ENCODE measurements at places on chromosomes 6 and 20.

DNA sequence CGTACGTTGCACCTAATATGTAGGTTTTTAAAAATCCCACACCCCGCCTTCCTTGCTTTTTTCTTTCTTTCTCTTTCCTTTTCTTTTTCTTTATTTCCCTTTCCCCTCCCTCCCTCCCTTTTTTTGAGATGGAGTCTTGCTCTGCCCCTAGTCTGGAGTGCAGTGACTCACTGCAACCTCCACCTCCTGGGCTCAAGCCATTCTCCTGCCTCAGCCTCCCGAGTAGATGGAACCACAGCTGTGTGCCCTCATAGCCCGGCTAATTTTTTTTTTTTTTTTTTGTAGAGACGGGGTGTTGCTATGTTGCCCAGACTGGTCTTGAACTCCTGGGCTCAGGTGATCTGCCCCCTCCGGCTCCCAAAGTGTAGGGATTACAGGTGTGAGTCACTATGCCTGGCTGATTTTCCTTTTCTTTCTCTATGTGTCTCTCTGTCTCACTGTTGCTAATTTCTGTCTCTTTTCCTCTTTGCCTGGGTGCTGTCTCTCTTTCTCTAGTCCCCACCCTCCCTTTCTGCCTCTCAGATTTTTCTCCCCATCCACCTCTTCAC is 61.2 kb downstream of the SRC start:
- DNase-seq, result no peak

- DNase-seq, result no peak
These were observed 76.2 kb upstream of the IPCEF1 start for GRCh38 chr6:154432533-154433476.

- DNase-seq, result no peak
These were observed 117.2 kb downstream of the SYCP2 start for GRCh38 chr20:59816146-59816738.

GRCh38 chr6:109867009-109867969 is 110.8 kb upstream of the GPR6 start:
- no peak for DNase-seq

- DNase-seq, result no peak
These were observed 151.1 kb downstream of the LRRC1 start for GRCh38 chr6:53945765-53946407.

DNA sequence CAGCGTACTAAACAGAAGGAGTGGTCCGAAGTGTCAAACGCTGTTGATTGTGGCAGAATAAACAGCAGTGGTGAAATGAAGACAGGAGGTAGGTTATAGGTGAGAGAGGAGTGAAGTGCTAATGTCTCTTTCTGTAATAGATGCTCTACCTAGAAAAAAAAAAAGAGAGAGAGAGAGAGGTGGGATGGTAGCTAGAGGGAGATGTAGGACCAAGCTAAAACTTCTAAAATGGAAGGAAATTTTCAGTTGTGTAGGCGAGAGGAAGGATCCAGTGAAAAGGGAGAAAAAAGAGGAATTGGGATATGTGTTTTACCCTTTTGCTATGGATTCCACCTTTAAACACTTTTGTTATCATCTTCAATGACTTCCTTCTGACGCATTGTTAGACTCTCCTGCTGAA is 126.5 kb upstream of the BMP2 start:
- DNase-seq, result no peak

DNA sequence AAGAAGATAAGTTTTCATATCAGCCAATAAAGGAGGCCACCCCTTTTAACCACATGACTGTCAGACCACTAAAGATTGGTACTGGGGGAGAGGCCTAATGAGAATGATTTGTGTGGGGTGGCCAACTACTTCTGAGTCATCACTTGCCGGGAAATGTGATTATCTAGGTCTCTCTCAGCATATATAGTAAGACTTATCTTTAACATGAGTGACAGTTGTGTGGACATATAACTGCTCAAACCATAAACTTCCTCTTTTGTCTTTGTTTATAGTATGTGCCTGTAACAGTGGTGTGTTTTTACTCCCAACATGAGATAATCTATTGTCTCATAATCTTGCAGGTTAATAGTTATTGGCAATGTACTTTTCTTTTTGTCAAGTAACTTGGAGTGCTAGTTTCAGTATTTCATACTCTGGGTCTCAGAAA is 312.4 kb downstream of the CDKAL1 start:
- DNase-seq, result no peak

- no peak for DNase-seq
These were observed 14.4 kb downstream of the PFDN4 start for GRCh38 chr20:54221996-54222890.

DNA sequence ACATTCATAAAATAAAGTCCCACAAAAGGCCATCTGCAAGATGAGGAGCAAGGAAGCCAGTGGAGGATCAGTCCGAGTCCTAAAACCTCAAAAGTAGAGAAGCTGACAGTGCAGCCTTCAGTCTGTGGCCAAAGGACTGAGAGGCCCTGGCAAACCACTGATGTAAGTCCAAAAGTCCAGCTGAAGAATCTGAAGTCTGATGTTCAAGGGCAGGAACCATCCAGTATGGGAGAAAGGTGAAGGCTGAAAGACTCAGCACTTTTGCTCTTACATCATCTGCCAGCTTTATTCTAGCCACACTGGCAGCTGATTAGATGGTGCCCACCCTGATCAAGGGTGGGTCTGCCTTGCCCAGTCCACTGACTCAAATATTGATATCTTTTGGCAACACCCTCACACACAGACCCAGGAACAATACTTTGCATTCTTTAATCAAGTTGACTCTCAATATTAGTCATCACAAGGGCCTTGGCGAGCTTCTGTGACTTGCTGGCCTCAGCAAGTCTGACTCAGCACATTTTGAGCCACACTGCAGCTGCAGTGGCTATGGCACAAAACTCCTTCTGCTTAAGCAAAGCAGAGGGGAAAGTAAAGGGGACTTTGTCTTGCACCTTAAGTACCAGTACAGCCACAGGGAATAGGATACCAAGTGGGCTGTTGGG is 1370.3 kb upstream of the CITED2 start:
- DNase-seq, result no peak

DNA sequence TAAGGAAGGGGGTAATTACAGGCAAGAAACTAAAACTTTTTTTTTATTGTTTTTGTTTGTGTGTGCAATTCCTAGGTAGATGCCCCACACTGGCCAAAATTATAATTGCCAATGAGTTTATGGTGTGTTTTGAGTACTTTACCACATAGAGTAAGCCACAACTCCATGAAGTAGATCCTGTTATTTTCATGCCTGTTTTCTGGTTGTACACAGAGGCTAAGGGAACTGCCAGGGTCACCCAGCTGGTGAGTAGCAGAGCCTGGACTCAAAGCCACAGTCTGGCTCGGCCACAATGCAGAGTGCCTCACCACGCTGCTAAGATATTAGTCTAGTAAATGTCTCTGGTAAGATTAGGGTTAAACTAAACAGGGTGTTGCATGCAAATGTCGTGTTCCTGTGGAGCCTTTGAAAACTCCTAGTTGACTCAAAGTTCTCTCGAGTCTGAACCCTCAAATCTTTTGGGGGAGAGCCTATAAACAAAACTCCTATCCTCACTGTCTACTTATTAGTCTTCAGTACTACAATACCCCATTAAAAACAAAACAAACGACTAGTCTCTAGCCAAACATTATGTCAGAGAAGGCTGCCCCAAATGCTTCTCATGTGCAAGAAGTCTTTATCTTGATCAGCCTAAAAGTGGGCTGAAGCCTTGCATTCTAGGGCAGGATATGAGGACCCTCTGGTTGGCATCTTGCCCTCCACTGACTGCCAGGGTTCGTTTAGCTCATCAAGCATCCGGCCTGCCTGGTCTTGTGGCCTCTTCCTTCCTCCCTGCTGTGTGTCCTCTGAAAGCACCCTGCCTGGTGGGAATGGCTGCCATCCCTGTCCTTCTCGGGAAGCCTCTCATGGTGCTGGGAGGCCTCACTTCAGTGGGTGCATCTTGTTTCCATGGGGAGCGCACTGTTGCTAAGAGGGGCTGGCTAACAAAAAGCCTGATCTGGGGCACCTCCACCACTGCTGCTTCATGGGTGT is 4.2 kb downstream of the DUSP22 start:
- no peak for DNase-seq

DNA sequence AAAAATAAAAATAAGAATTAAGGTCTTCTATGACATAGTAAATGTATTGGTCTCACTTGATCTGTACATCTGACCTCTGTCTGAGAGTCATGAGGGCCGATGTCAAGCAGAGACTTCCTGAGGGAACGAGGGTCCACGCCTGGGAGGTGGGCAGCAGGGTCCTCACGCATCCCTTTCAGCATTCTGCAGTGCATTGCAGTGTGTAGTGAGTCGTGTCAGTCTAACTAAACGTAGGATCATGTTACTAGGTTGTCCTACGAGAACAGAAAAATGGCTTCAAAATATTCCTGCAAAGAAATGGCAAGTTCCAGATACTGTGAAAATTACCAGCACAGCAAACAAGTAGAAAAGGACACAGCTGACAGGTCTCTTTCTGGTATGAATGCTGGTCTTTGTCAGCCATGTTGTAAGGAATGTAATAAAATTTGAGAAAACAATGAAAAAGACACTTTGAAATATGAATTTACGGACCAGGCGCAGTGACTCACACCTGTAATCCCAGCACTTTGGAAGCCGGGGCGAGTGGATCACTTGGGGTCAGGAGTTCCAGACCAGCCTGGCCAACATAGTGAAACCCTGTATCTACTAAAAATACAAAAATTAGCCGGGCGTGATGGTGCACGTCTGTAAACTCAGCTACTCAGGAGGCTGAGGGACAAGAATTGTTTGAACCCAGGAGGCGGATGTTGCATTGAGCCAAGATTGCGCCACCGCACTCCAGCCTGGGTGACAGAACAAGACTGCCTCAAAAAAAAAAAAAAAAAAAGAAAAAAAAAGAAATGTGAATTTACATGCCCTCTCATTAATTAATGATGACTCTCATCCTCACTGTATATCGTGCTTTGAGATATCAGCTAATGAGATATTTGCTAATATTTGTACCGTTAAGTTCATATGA is 2.4 kb upstream of the AHCY start:
- no peak for DNase-seq

GRCh38 chr6:28401172-28401571 is 1.6 kb upstream of the ZSCAN12 start:
- no peak for DNase-seq

GRCh38 chr20:39245685-39246311 is 283.7 kb downstream of the DHX35 start:
- DNase-seq, result no peak

DNA sequence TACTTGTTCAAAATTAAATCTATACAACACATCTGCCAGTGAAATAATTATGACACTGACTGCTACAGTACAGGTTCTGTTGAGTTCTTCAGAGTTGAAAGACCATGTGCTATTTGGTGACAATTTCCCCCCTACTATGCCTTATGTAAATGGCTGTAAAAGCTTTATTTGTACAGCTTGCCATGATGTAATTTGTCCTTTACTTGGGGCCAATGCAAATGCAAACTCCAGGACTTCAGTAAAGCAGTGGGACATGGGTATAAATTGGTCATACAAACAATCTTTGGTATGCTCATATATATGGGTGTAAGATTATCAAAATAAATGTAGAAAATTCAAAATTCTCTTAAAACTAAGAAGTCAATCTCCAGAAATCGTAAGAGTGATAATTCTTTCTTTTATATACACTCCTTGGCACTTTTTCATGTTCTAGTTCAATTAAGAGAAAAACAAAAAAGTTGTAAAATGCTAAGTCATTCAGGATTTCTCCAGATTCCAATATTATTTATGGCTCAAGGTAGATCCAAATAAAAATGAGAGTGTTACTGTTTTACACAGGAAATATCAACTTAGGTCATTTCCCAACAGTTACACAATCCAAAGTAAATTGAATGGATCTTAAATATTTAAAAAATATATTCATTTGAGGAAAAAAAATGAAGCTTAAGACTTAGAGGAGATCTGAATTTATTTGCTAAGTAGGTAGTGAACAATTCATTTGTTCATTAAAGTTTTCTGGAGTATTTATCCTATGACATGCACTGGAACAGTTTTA is 1310.5 kb upstream of the CITED2 start:
- DNase-seq, result no peak

DNA sequence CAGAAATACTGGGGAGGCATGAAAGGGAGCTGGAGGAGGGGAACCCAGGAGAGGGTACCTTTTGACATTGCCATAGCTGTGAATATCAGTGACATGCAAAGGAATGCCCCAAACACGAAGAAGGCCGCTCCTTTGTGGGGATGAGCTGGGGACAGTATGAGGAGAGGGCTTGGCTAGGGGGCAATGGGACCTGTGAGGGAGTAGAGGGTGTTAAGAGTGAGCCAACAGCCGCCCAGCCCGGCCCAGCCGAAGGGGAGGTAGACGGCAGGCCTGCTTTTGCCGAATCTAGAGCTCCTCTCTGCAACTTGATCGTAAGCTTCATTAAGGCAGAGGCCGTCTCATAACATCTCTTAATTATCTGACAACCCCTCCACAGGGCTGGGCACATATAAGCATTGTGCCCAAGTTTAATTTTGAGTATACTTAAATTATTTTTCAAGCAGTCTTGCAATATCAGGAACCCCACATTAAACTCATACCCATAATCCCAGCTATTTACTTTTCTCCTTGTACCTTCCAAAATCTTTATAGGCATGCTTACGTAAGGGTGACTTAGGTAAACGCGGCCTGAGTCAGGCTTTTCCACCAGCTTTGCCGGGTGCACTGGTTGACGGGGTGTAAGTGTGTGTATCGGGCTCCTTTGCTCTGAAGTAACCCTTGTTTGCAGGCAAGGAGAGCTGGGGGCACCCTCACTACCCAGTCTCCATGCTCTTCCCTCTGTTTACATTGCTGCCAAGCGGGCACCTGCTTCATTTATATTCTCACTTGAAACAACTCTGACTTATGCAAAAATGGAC is 24.9 kb upstream of the VEGFA start:
- DNase-seq, result no peak

DNA sequence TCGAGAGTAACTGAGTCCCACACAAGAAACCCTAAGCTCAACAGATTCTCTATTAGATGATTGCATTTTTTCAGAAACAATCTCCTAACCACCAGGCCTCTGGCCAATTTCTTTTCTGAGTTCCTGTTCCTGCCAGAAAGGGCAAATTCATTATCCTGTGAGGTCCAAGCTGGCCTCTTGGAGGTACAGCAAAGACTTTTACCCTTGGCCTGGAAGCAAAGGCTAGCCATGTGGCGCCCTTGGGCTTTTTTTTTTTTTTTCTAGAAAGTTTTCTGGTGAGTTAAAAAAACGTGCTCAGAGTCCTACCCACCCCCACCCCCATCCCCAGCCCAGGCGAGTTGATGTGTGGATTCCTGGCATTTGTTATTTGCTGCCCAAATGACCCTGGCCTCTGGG is 59.0 kb upstream of the EEF1A1 start:
- no peak for DNase-seq

- peak; percentile 48 for DNase-seq
These were observed 127.6 kb upstream of the VGLL2 start for GRCh38 chr6:117137711-117138110.

Measured in psoas muscle (tissue), 8 donors.